NCI-H2029 treated with DMSO at 0.1 percent for 48 hours (cell line): ENCODE measurements at places on chromosomes 1 and 21.
A peak's percentile ranks its signal among the peaks of the same experiment; 100 is the strongest.

DNA sequence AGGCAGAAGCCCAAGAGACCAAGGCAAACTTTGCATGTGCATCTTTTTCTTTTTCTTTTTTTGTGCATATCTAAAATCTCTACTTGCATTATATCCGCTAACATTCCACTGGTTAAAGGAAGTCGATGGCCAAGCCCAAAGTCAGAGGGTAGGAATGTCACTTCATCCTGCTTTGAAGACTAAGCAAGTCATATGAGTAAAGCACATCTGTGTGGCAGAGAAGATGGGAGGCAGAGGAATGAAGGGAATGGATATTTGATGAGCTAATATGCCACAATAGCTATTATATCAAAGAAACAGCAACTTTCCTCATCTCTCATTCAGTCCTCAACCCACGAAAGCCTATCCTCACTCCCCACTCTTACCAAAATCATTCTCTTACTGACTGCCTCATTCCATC is 59.3 kb downstream of the RNF220 start:
- no peak for DNase-seq

- peak; percentile 19 for DNase-seq
Observed at GRCh38 chr1:4658643-4659628, 4.5 kb downstream of the AJAP1 start.

- DNase-seq = no peak
Observed at GRCh38 chr1:203037509-203038190, 11.4 kb downstream of the PPFIA4 start.

DNA sequence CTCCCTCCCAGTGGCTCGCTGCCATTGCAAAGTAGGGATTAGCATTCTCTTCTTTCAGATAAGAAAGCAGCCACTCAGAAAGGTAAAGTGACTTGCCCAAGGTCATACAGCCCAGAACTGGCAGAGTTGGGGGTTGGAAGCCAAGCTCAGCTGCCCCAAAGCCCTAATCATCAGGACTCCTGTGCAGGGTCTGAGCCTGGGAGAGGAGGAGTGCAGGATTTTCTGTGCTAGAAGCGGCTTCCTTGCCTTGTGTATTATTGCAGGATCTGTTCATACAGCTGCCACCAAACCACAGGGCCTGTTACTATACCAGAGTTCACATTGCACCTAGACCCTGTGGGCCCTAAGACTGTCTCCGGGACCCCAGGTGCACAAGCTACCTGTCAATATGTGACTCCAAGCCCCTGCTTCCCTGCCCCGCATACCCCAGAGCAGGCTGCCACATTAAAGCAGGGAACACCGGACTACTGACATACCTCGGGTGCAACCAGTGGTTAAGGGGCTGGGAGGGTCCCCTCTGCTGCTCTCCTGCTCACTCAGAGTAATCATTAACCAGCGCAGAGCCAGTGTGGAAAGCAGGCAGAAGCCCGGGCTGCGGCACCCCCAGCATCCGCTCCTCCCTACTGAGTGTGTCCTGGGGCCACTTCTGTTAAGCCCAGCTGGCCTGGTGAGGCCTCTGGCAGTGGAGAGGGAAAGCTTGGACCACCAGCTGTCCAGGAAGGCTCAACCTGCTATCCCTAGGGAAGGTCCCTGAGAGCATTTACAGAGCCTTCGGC is 15.8 kb downstream of the HSPG2 start:
- DNase-seq = no peak

GRCh38 chr1:112308716-112309115 is 87.3 kb upstream of the CTTNBP2NL start:
- no peak for DNase-seq
